ENCODE measurements at places on chromosomes 16 and 17.

GRCh38 chr17:51653878-51654277 is 393.5 kb downstream of the UTP18 start:
- no peak for DNase-seq

- no peak for DNase-seq
Measured at GRCh38 chr16:11985250-11985649, 8.7 kb downstream of the SNX29 start.

DNA sequence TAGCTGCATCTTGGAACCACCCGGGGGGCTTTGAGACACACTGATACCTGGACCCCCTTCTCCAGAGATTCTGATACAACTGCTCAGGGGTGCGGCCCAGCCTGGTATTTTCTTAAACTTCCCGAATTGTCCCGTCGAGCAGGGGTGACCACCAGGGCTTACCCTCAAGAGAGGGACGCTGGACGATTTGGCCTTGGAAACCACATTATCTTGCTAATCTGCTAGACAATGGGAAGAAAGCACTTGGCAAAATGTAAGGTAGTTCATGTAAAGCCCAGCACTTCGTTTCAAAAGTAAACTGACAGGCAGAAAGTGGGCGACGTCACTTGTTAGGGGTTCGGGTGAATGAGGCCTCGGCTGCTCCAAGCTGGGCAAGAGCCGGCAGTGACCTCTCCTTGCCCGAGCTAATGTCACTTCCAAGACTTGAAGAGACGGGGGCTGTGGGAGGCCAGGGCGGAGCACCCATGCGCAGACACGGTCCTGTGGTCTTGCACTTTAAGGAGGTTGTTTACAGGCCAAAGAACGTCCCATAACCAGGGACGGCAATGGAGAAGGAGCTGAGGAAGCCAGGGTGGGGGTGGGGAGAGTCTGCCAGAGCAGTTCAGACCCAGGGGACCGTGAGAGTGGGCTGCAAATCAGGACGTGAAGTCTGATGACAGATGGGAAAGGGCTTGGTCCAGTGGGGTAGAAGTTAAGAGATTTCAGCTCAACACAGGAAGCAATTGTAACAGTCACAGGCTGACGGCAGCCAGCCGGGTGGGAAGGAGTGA is 152.7 kb upstream of the GSE1 start:
- DNase-seq: no peak

- no peak for DNase-seq
Measured at GRCh38 chr17:35142467-35142796, 329 bp upstream of the NLE1 start.

- DNase-seq: no peak
Measured at GRCh38 chr16:14608111-14608566, 21.9 kb downstream of the PARN start.

GRCh38 chr17:63934183-63935112 is 2.3 kb upstream of the CD79B start:
- no peak for DNase-seq

DNA sequence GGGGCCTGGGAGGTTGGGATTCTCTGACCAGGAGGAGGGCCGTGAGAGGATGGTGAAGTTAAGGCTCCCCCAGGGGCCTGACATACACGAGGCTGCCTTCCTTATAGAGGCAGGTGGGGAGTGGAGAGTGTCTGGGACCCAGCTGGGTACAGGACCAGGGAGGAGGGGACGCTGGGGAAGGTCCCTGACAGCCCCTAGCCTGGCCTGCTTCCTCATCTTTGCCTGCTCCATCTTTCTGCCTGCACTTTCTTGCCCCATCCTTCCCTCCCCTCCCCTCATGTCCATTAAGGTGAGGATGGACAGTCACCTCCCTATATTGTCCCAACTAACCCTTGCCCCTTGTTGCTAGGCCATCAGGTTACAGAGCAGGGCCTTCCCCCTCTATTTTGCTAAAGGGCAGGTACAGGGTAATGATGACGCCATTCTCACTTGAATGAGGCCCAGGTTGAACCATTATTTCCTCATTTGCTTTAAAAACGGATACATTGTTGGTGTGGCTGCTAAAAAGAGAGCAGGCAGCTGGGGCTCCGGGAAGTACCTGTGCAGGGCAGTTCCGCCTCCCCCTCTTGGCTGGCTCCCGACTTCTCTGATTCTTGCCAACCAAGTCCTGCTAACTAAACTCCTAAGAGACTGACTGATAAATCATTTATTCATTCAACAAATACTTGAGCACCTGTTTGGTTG is 1.3 kb downstream of the C17orf99 start:
- DNase-seq: no peak

- no peak for DNase-seq
Measured at GRCh38 chr16:10015397-10015796, 166.8 kb downstream of the GRIN2A start.

- no peak for DNase-seq
Measured at GRCh38 chr16:66717776-66718175, 21.2 kb upstream of the CMTM4 start.

Measured in astrocyte (in vitro differentiated cells and primary cell).